ENCODE measurements at places on chromosomes 16 and 17. TPM values are rescaled to one million over a fixed set of nuclear protein-coding genes. Genes with fewer than 3 reads are reported as not detected.

SMG6 gene
- total RNA-seq, result 37.8 TPM

CMTM1 gene
- total RNA-seq, result 16.6 TPM

HSF4 gene
- 110 TPM for total RNA-seq

GRCh38 chr17:58398574-58399266 lies 18.6 kb downstream of the RNF43 start:
- peaks cover 12% of the 10 kb centered on the region for H3K4me1 ChIP-seq
- peaks cover 2% of the 10 kb centered on the region for H3K27me3 ChIP-seq
- H3K27ac ChIP-seq, result no peak overlapping the region
- H3K4me3 ChIP-seq, result no peak overlapping the region
- H3K36me3 ChIP-seq, result no peaks in the 10 kb centered on the region
- DNase-seq, result no peak

DNA sequence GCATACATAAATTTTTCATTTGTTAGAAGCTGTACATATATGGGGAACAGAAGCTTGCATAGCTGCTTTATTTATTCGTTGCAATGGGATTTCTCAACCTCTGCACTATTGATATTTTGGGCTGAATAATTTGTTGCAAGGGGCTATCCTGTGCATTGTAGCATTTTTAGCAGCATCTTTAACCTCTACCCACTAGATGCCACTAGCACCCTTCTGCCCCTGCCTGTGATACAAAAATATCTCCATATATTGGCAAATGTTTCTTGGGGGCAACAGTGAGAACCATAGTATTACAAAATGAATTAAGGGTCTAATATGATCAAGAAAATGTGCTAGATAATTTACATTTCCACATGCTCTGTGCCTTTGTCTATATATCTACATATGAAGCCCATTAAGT lies 1401.0 kb downstream of the CDH11 start:
- no peak overlapping the region for H3K27ac ChIP-seq
- H3K4me3 ChIP-seq, result no peak overlapping the region
- H3K36me3 ChIP-seq, result no peaks in the 10 kb centered on the region
- DNase-seq, result no peak

DNA sequence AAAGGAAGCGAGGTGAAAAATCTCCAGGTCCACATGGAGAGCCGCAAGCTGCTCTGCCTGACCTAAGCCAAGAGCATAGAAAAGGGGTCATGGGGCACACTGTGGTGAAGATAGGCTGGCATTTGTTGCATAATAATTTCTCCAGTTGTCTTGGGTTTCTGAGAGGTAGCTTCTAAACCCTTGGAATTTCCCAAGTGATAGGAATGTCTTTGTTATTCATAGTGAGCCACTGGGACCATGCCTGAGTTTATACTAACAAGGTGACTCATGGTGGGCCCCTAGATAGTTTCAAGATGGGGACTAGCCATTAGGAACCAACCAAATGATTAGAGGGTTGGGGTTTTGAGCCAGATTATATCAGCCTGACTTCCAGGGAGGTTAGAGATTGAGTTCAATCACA lies 25.6 kb downstream of the SOST start:
- no peak overlapping the region for H3K4me3 ChIP-seq
- no peak overlapping the region for H3K27ac ChIP-seq
- no peaks in the 10 kb centered on the region for H3K4me1 ChIP-seq
- no peak for DNase-seq
- peaks cover 24% of the 10 kb centered on the region for H3K27me3 ChIP-seq
- H3K36me3 ChIP-seq, result no peaks in the 10 kb centered on the region

GRCh38 chr17:65103896-65104295 lies 33.3 kb upstream of the RGS9 start:
- peaks cover 8% of the 10 kb centered on the region for H3K27me3 ChIP-seq
- no peaks in the 10 kb centered on the region for H3K36me3 ChIP-seq
- H3K27ac ChIP-seq, result no peak overlapping the region
- DNase-seq, result no peak
